Activated CD8-positive, alpha-beta memory T cell treated with anti-CD3 and anti-CD28 coated beads, Interleukin-2, amount 50 U/mL, for 48 hours (primary cell): ENCODE measurements at places on chromosomes 1 and 21.

- DNase-seq, result peak; percentile 63
Measured at GRCh38 chr1:183590244-183591191, at the start of gene NCF2. TSS of gene NCF2 (minus strand) at chr1:183590459. CDS start at chr1:183590329, 130 bp downstream.

GRCh38 chr1:90579212-90579802 lies 137.8 kb downstream of the BARHL2 start:
- no peak for DNase-seq

GRCh38 chr1:155485945-155486344 lies 76.7 kb downstream of the ASH1L start:
- no peak for DNase-seq

DNA sequence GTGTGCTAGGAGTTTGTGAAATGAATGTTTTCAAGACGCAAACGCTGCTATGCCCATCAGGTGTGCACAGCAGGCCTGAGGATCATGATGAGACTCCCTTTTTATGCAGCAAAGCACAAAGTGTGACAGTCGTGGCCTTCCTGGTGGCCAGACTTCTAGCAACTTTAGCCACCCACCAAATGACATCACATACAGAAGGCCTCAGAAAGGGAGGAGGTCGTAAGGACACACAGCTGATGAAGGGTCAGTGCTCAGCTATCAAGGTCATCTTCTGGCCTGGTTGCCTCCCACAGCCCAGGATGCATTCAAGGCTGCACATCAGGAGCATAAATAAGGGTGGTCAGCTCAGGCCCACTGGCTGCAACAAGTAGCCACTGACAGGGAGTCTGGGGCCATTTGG lies 36.6 kb downstream of the BMP8A start:
- DNase-seq, result no peak

DNA sequence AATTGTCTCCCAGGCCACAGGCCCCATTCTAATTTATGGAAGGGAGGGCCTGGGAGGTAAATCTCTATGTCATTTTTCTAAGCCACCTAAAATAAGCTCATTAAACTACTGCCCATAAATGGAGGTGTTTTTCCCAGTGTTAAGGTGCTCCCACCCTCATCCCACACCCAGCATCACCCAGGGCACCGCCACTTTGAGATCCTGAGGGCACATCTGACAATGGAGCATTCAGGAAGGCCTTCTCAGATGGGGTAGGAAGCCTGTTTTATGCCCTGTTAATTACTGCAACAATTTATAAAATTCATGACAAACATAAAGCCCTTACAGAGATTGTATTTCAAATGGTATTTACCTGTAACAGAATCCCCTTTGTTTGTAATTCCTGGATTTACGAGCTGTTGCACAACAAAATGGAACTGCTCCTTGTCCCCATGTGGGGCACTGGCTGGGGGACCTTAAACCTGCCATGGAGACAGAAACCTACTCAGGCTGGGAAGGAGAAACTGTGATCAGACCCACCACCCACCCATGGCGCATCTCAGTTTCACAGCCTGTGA lies 319.5 kb upstream of the USP24 start:
- no peak for DNase-seq

DNA sequence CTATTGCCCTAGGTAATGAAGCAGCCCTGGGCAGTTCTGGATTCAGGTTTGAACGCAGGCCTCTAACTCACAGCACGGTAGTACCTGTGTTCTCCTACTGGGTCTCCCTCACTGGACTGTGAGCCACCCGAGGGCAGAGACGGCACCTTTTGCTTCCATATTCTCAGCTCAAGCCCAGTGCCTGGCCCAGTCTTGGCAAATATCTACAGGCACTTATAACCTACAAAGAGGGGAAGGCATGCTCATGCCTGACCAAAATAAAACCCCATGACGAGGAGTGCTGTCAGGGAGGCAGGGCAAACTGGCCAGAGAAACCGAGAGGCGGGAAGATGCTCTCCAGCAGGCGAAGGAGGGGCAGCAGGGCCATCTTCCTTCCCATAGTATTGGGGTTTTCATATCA lies 91.1 kb downstream of the DDX20 start:
- no peak for DNase-seq

DNA sequence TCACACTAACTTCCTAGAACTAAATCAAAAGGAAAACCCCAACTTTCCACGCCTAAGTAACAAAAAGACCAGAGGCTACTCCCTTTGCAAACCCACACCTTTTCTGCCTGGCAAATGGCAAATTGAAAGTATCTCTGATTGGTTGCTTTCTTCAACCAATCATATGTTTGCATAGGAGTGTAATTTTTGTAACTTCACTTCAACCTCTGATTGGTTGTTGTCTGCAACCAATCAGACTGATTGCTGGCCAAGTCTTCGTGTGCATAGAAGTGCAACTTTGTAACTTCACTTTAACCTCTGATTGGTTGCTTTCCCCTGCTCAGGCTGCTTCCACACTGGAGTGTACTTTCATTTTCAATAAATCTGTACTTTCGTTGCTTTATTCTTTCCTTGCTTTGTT lies 36.9 kb upstream of the PADI2 start:
- no peak for DNase-seq

DNA sequence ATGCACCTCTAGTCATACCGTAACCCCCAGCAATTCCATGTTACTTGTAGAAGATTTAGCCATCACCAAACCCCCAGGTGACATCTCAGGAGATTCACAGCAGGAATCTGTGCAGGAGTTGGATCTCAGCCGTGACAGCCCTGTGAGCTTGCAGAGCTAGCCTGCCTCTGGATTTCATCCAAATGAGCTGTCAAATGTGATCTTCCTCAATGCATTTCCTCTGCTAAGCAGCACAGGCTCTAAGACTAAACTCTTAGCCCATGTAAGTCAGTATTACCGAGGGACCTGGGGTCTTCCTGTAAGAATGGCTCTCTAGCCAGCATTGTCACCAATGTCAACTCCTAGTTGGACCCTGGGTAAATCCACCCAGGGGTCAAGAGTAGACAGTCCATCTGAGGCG lies 41.7 kb downstream of the UMODL1 start:
- no peak for DNase-seq

DNA sequence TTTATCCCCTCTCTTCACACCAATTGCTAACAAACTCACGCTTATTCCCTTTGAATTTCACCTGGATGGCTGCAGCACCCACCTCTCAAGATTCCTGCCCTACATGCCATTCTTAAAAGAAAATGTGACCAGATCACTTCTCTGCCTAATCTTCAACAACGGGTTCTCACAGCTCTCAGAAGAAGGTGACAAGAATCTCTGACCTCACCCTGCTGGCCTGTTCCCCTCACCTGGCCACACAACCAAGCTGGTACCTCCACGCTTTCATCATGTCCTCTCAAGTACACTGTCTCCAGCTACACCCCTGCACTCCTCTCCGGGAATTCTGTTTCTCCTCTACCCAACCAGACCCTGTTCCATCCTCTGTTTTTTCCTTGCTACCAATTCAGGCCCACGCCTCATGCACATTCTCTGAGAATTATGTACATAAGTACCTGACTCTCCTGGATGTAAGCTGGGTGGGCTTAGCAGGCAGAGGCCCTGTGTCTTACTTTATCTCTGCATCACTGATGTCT lies 5.9 kb upstream of the LSS start:
- DNase-seq, result no peak

DNA sequence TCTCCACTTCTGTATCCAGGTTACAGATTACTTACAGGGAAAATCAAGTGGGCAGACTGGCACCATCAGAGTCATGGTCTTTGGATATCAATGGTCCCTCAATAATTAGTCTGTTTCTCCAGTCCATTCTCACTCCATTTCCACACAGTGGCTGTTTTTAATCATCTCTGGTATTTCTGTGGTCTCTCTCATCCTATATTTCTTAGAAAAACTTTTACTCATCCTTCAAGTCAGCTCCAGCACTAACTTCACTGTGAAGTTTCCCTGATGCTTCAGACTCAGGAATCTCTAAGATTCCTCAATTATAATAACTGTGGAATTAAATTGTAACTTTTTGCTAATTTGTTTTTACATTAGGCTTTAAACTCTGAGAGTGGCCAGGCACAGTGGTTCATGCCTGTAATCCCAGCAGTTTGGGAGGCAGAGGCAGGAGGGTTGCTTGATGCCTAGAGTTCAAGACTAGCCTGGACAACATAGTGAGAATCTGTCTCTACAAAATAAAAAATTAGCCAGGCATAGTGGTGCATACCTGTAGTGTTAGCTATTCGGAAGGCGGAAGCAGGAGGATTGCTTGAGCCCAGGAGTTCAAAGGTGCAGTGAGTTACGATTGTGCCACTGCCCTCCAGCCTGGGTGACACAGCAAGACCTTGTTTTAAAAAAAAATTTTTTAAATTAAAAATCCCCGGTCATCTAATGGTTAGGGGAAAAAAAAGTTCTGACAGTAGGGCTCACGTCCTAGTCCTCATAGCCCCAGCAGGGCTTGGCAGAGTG lies 10.6 kb downstream of the CD160 start:
- DNase-seq, result no peak

DNA sequence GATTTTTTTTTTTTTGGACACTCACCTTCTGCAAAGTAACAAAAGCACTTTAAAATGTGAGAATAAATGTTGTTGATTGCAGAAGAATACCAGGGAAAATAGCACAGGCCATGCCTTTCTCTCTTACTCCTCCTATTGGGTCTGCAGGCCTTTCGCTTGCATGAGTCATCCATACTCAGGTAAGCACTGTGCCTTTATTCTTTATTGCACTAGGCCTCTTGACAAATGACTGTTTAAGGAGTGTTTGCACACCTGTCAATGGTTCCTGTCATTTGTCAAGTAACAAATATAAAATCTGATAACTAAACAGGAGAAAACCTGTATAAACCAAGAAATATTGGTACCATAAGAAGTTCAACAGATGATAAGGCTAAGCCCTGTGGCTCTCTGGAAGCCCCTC lies 106.5 kb downstream of the RGS7 start:
- DNase-seq, result no peak

DNA sequence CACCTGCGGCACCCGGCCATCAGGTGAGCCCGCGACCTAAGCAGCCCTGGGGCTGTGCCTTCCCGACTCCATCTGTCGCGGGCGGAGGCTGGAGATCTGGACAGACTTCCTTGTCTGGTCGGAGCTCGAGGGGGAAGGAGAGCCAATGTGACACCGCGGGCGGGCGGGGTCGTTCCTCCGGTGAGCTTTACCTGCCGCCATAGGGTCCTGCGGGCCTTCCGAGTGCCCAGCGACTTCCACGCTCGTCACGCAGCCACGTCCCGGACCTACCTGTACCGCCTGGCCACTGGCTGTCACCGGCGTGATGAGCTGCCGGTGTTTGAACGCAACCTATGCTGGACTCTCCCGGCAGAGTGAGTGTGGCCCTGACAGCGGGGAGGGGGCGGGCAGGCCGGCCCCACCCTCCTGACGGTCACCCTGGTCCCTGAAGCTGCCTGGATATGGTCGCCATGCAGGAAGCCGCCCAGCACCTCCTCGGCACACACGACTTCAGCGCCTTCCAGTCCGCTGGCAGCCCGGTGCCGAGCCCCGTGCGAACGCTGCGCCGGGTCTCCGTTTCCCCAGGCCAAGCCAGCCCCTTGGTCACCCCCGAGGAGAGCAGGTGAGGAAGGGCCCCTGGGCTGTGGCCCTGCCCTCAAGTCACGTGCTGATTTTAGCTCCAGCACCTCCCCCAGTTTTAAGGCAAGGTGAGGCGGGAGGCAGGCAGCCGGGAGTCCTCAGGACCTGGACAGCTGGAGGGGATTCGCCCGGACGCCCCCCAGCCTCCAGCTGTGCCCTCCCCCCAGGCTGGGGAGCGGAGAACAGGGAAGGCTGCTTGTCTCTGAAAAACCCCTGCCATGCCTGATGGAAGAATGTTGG lies 1.1 kb downstream of the PUSL1 start:
- peak; percentile 72 for DNase-seq

DNA sequence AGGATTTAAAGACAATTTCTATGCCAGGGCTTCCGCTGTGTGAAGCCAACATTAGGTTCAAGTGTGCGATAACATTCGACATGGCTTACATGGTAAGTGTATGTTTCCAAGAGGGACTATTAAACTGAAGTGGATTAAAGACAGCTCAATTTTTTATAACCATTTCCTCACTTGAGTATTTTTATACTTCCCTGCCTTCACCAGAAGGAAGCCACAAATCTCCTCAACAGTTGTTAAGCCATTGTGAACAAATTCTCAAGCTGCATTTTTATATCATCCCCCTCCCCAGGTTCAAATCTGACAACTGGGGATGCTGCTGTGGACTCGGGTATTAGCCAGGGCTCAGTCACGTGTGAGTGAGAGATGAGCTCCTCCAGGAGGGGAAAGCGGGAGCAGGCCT lies 116.3 kb downstream of the RHOU start:
- DNase-seq, result no peak

DNA sequence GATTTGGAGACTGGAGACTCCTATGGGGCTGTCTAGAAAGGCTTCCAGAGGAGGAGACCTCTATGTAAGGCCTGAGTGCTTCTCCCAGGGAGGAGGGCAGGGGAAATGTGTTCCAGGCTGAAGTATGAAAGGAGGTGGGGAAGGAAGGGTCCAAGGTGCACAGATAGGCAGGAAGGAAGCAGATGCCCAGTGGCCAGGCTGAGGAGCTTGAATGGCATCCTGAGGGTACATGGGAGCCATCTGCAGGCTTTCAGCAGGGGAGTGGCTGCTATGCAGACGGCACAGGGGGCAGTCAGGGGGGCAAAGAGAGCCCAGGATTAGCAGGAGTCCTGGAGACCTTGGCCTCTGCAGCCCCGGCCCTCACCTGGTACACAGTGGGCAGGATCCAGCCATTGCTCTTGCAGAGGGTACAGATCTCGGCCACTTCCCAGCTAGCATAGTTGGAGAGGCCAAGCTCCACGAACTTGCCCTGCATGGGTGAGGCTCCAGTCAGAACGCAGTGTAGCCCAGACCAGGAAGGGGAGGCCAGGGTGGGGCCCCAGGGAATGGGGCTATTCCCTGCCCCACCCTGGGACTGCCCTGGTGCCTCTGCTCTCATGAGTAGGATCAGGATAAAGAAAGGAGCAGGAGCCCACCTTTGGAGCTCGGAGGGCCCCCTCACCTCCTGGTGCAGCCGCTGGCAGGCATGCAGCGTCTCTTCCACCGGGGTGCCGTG lies 4.0 kb downstream of the AKR7A2 start:
- DNase-seq, result no peak

DNA sequence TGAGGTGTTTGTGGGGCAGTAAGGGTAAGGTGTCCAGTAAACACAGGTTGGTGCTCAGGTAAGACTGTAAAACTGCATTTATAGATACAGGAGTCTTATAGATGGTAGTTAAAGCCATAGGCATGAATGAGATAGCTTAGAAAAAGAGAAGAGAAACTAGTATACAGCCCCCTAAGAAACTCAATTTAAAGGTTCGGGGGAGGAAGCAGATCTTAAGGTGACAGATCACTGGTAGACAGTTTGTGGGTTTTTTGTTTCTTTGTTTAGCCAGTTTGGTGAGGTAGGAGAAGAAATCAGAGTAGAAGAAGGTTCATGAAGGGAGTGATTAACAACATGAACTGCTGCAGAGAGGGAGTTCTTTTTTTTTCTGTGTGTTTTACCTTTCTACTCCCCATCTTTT lies 6.1 kb upstream of the AGO3 start:
- no peak for DNase-seq

- DNase-seq, result no peak
Measured at GRCh38 chr1:241926141-241926540, 31.4 kb upstream of the BECN2 start.
